ENCODE measurements at places on chromosomes 4 and X. TPM values are rescaled to one million over a fixed set of nuclear protein-coding genes. Genes with fewer than 3 reads are reported as not detected.
A peak's percentile ranks its signal among the peaks of the same experiment; 100 is the strongest.

The RPS6KA6 gene
- 0.63 TPM for total RNA-seq

The XPNPEP2 gene
- total RNA-seq: not detected

- DNase-seq: peak; percentile 42
Observed at GRCh38 chr4:127400731-127401346, 231.9 kb upstream of the INTU start.

GRCh38 chr4:95627709-95628108 is 78.9 kb upstream of the UNC5C start:
- DNase-seq: no peak

GRCh38 chr4:86386817-86387415 is 27.1 kb upstream of the MAPK10 start:
- DNase-seq: no peak

GRCh38 chr4:155548173-155548572 is 118.5 kb upstream of the GUCY1A1 start:
- no peak for DNase-seq

DNA sequence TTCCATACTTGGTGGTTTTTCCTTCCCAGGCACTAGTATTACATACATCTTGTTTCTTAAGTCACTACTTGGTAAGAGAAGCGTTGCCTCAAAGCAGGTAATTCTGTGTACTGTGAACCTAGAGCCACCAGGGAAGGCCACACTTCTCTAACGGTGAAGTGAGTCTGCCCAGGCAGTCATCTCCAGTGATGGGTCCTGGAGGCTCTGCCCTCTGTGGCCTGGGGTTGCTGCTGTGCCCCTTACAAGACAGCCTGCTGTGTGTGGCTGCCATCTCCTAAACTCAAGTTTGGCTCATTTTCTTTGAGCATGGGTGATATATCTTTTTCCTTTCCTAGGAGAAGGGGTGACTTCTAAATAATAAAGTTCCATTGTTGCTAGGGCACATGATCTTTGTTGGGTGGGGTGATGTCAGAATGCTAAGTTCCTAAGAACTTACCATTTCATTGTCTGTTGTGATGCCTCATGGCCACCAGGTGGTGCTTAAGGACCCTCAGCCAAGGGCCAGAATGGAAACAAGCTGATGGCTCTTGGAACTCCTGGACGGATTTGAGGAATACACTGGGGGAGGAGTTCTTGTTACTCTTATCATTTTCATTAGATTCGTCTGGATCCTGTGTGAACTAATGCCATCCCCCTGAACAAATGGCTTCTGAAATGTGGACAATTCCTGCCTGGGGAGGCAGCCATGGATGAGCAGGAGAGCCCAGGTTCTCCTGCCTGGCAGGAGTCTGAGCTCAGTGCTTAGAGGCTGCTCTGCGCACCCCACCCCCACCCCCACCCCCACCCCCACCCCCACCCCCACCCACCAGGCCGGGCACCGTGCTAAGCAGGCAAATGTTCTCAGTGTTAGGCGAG is 41.1 kb upstream of the WDR1 start:
- peak; percentile 37 for DNase-seq

DNA sequence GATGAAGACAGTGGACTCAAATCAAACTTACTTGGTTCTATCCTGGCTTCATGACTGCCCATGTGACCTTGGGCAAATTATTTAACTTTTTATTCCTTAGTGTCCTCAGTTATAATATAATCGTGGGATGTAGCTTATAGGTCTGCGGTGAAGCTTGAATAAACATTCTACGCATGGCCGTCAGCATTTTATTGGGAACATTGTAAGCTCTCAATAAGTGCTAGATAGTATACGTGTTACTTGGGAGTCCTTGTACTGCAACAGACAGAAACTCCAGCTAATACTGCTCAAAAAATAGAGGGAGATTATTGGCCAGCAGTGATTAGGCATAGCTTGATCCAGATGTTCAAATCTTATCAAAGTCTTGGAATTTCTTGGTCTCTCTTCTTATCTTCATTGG is 104.8 kb downstream of the SYTL5 start:
- DNase-seq: no peak

GRCh38 chr4:135192751-135193535 is 991.4 kb upstream of the PABPC4L start:
- DNase-seq: no peak

DNA sequence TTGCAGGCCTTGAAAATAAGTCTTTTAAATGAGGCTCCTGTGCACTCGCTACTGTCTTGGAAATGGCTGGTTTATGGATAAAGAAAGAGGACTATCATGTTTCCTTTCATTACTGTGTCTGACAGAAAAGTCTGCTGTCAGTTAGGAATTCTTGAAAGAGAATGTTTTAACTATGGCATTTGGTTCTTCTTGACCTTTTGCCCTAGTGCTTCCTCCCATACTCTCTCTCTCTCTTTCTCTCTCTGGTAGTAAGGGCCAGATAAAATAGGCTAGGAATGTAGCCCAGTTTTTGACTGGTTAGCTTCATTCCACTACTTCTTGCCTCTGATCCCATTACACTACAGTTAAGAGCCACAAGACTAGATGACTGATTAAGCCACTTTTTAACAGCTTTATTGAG is 29.8 kb downstream of the YY2 start:
- no peak for DNase-seq

- no peak for DNase-seq
Observed at GRCh38 chr4:74097116-74097515, 1.9 kb downstream of the CXCL2 start.

The POLN gene
- 1.9 TPM for total RNA-seq

The GLRA3 gene
- not detected for total RNA-seq

DNA sequence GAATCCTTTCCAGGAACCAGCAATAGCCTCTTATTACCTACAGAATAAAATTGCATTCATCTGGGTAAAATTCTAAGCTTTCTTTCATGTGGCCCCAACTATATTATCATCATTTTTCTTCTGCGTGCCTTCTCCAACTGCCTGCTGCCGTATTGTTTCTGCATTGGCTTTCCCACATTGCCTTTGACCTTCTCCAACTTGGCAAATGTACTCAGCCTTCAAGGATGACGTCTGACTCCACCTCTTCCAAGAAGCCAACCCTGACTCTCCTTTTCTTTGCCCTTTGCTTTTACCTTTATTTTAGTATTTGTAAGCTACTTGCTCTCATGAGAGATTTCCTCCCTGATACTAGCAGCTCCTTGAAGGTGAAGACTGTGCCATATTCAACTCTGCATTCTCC is 200.4 kb upstream of the FAM9B start:
- DNase-seq: no peak

GRCh38 chrX:140744085-140744484 is 34.5 kb downstream of the LINC00632 start:
- DNase-seq: no peak

The ALG13 gene
- total RNA-seq: 44.9 TPM

DNA sequence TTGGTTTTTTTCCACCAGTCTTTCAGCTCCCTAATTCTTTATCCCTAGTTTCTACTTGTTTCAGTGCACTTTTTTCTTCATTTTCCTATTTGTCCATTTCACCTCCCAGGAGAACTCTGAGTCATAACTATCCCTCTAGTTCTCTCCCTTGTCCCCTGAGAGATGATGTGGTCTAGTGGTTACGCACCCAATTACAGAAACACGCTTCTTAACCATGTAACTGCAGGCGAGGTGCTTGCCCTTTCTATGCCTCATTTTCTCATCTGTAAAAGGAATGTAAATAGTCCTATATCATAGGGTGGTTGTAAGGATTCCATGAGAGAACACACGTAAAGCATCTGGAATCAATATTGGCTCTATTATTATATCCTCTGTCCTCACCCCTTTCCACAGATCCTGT is 8.8 kb upstream of the GRPR start:
- no peak for DNase-seq

The FABP2 gene
- not detected for total RNA-seq

GRCh38 chr4:97548943-97549583 is 594.2 kb downstream of the STPG2 start:
- no peak for DNase-seq

The SASH3 gene
- not detected for total RNA-seq

DNA sequence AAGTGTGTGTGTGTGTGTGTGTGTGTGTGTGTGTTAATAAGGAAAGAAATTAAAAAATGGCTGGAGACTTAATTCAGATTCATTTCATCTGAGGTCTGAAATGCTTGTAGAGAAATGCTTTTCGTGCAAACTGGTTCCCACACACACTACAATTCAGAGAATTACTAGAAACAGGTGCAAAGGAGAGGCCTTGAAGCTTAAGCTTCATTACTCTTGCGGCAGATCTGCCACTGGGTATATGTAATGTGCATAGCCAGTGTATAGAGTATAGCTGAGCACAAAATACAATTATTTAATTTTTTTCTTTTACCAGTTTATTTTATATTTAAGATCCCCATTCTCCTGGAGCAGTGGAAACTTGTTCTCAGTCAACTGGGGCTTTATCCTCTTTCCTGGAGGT is 31.8 kb upstream of the MAGEB10 start:
- no peak for DNase-seq

The RAB9B gene
- 0.39 TPM for total RNA-seq

The TRIM60 gene
- not detected for total RNA-seq

- no peak for DNase-seq
Observed at GRCh38 chr4:99847362-99847976, 30.8 kb downstream of the DAPP1 start.

- no peak for DNase-seq
Observed at GRCh38 chr4:24228692-24229091, 338.8 kb upstream of the PPARGC1A start.

The AMTN gene
- not detected for total RNA-seq

- peak; percentile 54 for DNase-seq
Observed at GRCh38 chrX:18390941-18391538, 34.4 kb upstream of the CDKL5 start.

GRCh38 chr4:141797966-141798365 is 161.6 kb downstream of the IL15 start:
- DNase-seq: no peak

GRCh38 chrX:34584781-34585180 is 72.3 kb downstream of the TMEM47 start:
- no peak for DNase-seq

DNA sequence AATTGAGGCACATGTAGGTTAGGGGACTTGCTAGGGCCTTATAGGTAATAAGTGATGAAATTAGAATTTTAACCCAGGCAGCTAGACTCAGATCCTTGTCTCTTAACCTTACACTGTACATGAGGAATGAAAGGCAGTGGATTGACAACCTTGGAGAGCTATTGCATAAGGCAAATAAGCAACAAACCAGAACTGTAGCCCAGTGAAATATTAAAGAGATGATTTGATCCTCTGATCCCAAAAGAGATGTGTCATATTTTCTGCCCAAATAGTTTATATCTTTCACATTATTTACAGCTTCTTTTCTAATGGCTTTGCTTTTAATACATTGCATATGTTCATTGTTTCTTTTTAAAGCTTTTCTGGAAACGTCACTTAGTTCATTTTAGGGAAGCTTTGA is 252.6 kb downstream of the ANK2 start:
- no peak for DNase-seq

Data from dermis microvascular lymphatic vessel endothelial cell (primary cell).